ENCODE measurements at places on chromosomes 6 and 20.

DNA sequence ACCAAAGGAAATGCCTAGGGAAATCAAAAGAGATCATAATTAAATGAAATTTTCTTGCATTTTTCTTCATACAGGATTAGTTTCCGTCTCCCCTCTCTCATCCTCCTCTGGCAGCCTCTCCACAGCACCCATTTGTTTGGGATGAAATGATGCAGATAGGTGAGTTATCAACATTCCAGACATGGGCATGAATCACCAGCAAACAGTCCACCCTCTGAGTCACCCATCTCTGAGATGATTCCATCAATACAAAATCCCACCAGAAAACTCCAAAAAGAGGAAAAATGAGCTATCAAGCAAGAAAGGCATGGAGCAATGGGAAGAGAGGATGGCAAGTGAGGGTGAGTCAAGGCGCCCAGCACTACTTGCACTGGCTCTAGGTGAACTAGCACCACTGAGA is 11.4 kb downstream of the MC3R start:
- no peak for DNase-seq

GRCh38 chr6:95280686-95281273 is 296.6 kb upstream of the MANEA start:
- peak; percentile 11 for DNase-seq

DNA sequence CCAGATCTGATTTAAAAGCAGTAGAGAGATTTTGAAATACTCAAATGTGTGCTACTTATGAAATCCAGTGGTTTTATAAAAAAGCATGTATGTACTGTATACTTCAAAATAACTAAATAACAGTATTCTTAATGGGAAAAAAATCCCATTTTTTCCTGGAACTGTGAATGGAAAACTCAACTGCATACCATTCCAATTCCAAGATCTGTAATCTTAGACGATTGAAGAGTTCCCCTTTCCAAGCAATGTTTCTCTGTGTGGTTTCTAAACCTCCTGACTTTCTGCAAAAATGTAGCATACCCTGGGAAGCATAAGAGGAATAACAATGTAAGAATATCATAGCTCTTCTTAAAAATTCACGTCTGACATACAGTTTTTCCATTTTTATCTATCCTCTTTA is 40.3 kb upstream of the HIVEP2 start:
- no peak for DNase-seq

DNA sequence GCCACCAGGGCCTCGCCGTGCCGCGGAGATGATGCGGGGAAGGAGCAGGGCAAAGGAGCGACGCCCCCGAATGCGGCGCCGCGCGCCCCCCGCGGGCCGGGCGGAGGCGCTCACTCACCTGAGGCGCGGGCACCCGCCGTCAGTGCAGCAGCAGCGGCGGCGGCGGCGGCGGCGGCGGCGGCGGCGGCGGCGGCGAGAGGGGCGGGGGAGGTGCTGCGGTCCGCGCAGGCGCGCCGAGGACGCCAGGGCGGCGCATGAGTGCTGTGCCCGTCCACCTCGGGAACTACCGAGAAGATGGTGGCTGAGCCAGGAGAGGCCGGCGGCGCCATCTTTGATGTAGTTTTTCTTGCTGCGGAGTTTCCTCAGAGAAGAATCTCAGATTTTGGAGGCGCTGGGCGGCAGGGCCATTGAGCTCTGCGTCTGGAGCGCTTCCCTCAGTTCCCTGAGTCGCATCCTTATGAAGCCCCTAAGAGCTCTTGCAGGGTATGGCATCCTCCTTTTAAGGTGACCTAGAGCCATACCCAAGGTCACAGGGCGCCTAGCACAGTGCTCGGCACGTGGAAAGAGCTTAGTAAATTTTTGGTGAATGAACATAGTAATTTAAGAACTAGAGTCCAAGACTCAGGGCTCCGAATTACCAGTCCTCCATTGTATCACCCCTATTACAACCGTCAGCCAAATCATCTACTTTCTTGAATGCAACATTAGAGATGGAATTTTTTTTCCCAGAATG is at the start of gene NDRG3:
TSS of gene NDRG3 (minus strand) at position 164 of the 733 bp plus-strand sequence. CDS start 24,355 bp downstream, outside the sequence.
- peak; percentile 92 for DNase-seq

- DNase-seq = no peak
Measured at GRCh38 chr20:11880680-11881079, 37.0 kb upstream of the BTBD3 start.

DNA sequence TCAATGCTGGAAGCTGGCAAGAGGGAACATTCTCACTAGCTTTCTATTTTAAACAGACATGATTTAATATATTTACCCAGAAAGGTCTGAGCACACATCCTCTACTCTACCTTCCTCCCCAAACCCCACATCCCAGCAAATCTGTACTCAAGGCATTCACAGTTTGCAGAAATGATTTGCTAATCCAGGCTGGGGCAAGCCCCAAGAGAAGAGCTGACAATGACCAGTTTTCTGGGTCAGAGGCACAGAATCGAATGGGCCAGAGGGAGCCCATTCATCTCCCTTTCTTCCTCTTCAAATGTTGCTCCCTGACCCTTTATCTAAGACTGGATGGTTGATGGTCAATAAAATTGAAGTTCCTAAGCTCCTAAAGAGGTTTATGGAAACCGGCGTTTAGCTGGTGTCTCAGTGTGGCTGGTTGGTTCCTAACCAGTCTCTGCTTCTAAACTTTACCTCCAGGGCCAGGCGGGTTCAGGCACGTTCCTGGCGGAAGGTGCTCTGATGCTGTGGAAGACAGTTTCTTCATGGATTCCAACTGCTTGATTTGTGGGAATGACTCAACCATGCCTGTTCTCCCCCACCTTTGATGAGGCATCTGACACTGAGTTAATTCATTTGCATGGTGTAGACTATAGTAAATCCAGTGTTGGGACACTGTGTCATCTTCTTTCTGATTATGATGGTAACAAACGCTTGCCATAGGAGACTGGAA is 96.4 kb upstream of the IYD start:
- no peak for DNase-seq

- DNase-seq = no peak
Measured at GRCh38 chr20:13243826-13244376, 22.8 kb downstream of the ISM1 start.

GRCh38 chr6:56806368-56806767 is 148.5 kb upstream of the BEND6 start:
- no peak for DNase-seq

DNA sequence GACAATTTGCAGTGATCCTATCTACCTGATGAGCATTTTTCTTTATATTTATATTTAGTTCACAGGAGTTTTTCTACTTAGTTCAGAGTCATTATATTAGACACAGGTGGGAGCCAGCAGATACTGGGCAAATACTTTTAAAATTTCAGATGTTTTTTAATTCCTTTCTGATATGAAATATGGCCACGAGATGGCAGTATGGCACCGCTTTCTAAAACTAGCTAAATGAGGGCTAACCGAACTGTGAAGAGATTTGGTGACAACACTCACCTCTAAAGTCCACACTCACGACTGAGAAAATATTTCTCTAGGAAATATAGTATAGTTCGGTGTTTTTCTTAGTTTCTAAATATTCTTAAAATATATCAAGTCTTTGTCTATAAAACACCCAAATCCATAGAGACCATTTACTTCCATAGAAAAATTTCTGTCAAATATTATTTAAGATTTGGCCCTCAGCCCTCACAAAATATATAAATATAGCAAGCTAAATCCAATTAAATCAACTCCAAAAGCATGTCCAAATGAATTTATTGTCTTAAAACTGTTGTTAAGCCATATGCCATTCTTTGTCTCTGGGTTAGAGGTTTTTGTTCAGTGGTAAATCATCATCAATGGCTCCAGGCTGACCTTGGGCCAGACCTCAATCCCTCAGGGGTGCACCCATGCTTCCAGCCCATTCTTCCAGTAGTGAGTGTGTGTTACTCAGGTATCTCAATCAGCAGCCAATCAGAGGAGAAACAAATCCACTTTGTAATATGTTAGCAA is 63.6 kb downstream of the HUS1B start:
- peak; percentile 81 for DNase-seq

DNA sequence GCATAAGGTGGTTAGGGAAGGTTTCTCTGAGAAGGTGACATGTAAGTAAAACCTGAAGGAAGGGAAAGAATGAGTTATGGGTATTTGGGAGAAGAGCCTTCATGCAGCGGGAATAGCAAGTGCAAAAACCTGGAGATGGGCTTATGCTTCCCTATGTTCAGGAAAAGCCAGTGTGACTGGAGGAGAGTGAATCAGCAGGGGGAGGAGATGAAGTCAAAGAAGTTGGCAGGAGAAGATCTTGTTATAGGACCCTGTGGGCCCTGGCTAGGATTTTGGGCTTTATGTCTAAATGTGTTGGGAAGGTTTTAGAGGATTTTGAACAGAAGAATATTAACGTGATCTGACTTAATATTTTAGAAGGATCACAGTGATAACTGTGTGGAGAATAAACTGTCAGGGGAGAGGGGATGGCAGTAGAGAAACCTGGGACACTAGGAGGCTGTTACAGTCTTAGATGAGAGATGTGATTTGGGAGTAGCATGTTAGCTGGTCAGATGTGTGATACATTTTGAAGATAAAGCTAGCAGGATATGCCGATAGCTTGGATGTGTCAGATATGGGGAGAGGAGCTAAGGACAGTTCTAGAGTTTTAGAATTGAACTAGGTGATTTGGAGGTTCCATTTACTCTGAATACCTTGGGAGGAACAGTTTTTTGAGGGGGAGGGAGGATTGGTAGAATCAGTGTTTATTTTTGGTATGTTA is 41.0 kb downstream of the PHF3 start:
- no peak for DNase-seq

- no peak for DNase-seq
Measured at GRCh38 chr6:35787266-35788218, 6.7 kb downstream of the CLPSL1 start.

DNA sequence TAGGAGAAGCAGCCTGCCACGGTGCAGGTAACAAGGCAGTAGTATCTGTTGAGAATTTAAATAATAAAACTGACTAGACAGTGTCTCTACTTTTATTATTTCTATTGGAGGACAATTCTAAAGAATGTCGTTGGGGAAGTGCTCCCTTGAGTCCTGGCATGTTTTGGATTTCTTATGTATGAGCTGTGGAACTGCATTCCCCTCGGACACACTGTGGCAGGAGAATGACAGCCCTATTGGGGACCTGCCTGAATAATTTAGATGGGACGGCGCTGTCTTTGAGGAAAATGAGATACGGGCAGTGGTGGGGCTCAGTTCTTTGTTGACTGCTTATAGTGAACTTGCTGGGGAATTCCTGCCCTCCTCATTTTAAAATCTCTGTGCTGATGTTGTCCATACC is 2.4 kb upstream of the SCP2D1 start:
- no peak for DNase-seq

Measured in erythroblast (primary cell).